Thoracic aorta (tissue), 2 donors: ENCODE measurements at places on chromosomes 1 and 21. TPM values are rescaled to one million over a fixed set of nuclear protein-coding genes. Genes with fewer than 3 reads are reported as not detected.
A peak's percentile ranks its signal among the peaks of the same experiment; 100 is the strongest.

- DNase-seq = no peak
- no peaks in the 10 kb centered on the region for H3K27me3 ChIP-seq
- H3K4me3 ChIP-seq = no peak overlapping the region
- peaks cover 29% of the 10 kb centered on the region for H3K36me3 ChIP-seq
- H3K27ac ChIP-seq = no peak overlapping the region
Observed at GRCh38 chr1:15714406-15715136, 21.5 kb upstream of the SLC25A34 start.

- no peaks in the 10 kb centered on the region for H3K27me3 ChIP-seq
- no peak overlapping the region for H3K27ac ChIP-seq
- no peaks in the 10 kb centered on the region for H3K36me3 ChIP-seq
- DNase-seq = no peak
- no peak overlapping the region for H3K4me3 ChIP-seq
Observed at GRCh38 chr21:40164905-40165772, 297.9 kb downstream of the PCP4 start.

The SERTAD4 gene
- total RNA-seq = 5.8 TPM

GRCh38 chr1:241413386-241413785 is 56.4 kb upstream of the RGS7 start:
- no peak overlapping the region for H3K4me3 ChIP-seq
- H3K27ac ChIP-seq = no peak overlapping the region
- no peaks in the 10 kb centered on the region for H3K27me3 ChIP-seq
- no peaks in the 10 kb centered on the region for H3K36me3 ChIP-seq

DNA sequence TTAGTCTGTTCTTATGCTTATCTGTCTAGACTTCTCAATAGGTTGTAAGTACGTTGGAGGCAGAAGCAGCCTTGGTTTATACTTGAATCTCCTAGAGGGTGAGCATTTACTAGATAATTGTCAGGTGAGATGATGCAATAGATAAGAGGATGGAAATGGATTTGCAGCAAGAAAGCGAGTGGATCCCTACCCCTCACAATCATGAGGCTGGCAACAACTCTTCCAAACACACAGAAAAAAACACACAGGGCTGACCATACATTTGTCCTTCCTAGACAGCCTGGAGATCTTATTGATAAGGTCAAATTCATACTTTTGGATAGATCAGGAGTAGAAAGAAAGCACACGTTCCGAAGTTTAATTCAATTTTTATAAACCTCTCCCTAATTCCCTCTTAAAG is 481.4 kb upstream of the CAMK1G start:
- H3K27me3 ChIP-seq = no peaks in the 10 kb centered on the region
- H3K4me1 ChIP-seq = no peaks in the 10 kb centered on the region
- no peaks in the 10 kb centered on the region for H3K36me3 ChIP-seq
- H3K4me3 ChIP-seq = no peak overlapping the region
- no peak for DNase-seq
- no peak overlapping the region for H3K27ac ChIP-seq

GRCh38 chr1:67118191-67118590 is 16.6 kb downstream of the C1orf141 start:
- H3K4me3 ChIP-seq = no peak overlapping the region
- no peak for DNase-seq
- no peak overlapping the region for H3K27ac ChIP-seq
- no peaks in the 10 kb centered on the region for H3K27me3 ChIP-seq

The FNBP1L gene
- 12.2 TPM for total RNA-seq

DNA sequence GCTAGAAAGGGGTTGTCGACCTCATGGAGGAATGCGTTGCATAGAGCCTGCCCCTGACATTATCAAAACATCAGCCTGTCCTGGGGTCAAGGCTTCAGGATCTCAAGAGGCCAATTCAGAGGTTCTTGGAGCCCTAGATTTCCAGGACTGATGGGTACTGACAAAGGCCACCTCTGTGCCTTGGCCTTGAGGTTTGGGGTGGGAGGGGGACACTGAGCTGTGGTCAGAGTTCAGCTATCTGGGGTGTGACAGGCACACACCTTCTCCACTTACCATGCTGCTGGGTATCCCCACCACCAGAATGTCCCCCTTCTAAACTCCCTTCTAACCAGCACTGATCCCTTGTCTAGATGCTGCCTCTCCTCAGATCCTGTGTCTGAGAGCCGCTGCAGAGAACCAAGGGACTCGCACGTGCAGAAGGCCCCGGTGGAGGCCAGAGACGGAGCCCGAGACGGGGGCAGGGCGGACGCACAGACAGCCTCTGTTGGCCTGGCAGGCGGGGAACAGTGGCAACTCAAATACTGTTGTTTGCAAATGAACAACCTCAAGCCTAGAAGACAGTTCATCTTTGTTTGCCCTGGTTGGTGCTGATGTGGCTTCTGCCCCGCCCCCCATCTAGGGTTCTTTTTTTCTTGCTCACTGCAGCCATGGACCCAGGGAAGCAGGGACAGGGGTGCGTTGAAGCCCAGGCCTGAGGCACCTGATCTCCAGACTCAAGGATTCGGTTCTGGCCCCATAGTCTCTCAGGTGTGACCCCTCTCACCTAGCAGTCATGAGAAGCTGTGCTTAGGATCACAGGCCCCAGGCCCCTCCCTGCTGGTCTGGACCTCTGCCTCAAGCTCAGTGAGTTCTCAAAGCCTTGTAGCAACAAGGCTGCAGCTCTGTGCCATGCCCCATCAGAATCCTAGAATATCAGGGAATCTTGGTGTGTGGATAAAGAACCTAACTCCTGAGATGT is 28.1 kb upstream of the CSF1 start:
- no peaks in the 10 kb centered on the region for H3K27me3 ChIP-seq
- DNase-seq = no peak
- no peak overlapping the region for H3K4me3 ChIP-seq
- peak overlapping the region; percentile 78 for H3K27ac ChIP-seq
- H3K36me3 ChIP-seq = no peaks in the 10 kb centered on the region

The AK5 gene
- total RNA-seq = 1.4 TPM

DNA sequence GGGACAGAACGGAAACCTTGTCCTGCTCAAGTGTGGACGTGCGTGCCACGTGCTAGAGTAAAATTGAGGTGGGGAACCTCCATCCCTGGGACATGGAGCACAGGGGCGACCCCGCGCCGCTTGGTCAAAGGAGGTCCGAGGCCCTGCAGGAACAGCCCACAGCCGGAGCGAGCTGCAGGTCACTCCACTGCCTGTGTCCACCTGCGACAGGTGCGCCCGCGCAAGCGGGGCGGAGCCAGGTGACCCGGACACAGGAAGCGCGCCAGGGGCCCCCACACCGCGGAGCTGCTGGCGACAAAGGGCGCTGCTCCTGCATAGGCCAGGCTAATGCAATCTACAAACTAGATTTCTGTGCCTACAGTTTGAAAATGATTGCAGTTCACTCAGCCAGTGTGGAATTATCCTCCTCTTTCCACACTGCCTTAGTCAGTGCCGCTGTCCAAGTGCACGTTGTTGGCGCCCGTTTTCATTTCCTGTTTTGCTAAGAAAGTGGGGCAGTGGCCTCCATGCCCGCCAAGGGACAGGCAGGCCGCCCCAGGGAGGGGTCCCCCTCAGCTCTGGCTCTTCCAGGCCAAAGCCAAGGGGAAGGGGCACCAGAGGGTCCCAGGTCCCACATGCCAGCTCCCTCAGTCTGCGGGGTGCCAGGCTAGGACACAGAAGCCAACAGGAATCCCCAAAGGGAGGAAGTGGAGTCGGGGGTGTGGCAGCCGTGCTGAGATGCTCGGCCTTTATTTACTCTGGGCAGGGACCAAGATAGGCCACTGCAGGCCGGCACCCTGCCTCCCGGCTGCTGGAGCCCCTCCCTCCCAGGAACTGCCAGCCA is 4.3 kb upstream of the NADK start:
- peak; percentile 41 for DNase-seq
- H3K4me3 ChIP-seq = peak overlapping the region; percentile 67
- peaks cover 17% of the 10 kb centered on the region for H3K36me3 ChIP-seq
- peaks cover 32% of the 10 kb centered on the region for H3K4me1 ChIP-seq
- H3K27me3 ChIP-seq = no peaks in the 10 kb centered on the region
- H3K27ac ChIP-seq = peak overlapping the region; percentile 74

- no peak for DNase-seq
- H3K36me3 ChIP-seq = no peaks in the 10 kb centered on the region
- H3K27me3 ChIP-seq = no peaks in the 10 kb centered on the region
- H3K27ac ChIP-seq = no peak overlapping the region
Observed at GRCh38 chr1:65208563-65208973, 60.6 kb downstream of the AK4 start.

The TRIM63 gene
- not detected for total RNA-seq
